Right forelimb (tissue), 1 donor: ENCODE measurements at places on chromosomes 11 and 22.

DNA sequence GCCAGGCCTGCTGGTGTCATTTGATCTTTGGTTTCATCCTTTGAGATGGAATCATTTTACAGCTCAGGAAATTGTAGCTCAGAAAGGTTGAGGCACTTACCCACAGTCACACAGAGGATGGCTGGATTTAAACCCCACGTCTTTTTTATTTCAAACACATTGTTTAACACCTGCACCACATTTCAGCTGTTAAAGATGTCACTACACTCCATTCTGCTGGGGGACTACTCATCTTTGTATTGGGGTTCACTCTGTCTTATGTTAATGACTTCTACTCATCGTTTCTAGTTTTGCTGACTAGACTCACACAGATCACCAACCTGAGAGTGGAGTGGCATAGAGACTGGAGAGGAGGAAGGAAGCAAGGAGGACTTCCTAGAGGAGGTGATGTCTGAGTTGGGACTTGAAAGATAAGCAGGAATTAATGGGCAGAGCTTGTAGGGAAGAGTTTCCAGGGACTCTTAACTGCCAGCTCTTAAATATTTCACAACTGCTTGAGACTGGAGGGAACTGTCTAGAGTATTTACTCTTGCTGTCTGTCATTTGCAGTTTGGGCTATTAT is 80.0 kb downstream of the TP53I11 start:
- no peak for DNase-seq

- DNase-seq = no peak
Observed at GRCh38 chr11:17383461-17383860, 5.0 kb downstream of the KCNJ11 start.

- DNase-seq = no peak
Observed at GRCh38 chr11:104000798-104001197, 35.6 kb upstream of the DDI1 start.

DNA sequence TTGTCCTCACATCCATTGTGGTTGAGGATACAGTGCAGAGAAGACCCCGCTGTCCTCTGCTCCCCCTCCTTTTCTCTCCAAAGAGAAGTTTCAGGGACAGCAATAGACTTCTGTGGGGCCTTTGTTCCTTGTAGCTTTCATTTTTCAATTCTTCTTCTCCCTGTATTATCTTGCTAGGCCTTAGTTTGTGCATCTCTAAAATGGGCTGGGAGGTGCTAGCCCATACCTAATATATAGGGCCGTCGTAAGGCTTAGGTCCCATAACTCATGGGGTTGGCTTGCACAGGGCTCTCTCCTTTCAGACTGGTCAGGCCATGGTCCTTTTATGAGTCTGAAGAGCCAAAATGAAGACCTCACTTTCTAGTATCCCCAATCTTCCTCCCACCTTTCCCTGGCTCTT is 33.0 kb downstream of the ZBTB16 start:
- DNase-seq = no peak

GRCh38 chr22:24518771-24519485 is 23.8 kb downstream of the UPB1 start:
- DNase-seq = no peak

DNA sequence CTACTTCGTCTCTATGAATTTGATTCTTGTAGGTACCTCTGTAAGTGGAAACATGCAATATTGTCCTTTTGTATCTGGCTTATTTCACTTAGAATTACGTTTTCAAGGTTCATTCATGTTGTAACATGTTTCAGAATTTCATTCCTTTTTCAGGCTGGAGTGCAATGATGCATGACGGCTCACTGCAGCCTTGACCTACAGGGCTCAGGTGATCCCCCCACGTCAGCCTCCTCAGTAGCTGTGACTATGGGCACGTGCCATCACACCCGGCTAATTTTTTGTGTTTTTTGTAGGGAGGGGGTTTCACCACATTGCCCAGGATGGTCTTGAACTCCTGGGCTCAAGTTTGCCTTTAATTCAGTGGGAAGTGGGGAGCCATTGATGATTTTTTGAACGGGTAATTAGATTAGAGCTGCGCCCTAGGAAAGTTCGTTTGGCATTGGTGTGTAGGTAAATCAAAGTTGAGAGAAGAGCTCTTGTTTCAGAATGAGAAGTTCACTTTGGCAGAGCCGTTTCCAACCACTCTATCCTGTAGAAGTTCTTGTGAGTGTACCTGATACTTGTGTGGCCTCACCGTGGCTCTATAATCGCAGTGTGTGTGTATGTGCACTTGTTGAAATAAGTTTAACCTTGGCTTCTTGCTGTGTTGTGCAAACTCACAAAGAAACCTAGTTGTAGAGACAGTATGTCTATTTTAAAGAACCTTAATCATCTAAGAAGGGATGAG is 115.9 kb downstream of the NAV2 start:
- DNase-seq = no peak

DNA sequence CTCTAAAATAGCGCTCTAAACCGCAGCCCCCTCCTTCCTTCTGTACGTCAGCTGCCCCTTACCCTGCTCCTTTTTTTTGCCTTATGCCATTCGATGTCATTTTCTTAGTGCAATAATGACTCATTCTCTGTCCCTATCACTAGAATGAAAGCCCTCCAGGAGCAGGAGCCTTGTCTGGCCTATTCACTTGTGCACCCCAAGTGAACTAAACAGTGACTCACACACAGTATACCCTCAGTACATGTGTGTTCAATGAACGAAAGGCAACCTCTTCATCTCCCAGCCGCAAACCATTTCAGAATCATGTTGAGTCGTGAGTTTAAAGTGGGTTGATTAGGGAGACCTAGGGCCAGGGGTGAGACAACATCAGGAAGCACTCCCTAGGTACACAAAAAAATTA is 50.7 kb upstream of the SPATA19 start:
- no peak for DNase-seq

- no peak for DNase-seq
Observed at GRCh38 chr11:66072081-66072480, 2.0 kb downstream of the PACS1 start.

DNA sequence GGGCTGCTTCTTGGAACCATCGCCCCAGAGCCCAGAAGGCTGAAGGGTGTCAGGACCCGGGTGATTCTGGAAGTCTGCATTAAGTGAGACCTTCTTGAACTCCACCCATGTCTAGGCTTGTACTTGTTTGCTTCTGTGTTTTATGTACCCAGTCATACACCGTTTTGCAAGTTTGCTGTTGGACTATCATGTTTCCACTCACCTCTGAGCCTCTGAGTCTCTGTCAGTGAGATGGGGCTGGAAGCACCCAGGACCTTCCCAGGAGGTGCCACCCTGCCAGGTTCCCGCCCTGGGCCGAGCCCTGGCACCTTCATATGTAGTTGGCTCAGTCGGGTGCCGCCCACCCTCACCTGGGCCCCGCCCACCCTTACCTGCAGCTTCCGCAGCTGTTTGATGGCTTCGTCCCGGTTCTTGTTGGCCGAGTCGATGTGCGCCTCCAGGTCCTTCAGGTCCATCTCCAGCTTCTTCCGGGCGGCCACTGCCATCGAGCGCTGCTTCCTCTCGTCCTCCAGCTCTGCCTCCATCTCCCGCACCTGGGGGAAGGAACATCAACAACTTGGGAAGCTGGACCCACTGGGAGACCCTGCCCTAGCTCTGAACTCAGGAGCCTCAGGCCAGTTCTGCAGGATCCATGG is 35.1 kb downstream of the APOL1 start:
- DNase-seq = peak; percentile 29
